ENCODE measurements at places on chromosomes 13 and 19.

- DNase-seq, result no peak
These were observed 47.5 kb upstream of the MBNL2 start for GRCh38 chr13:97174638-97175037.

GRCh38 chr13:40975441-40975840 lies 43.7 kb downstream of the ELF1 start:
- DNase-seq, result no peak

DNA sequence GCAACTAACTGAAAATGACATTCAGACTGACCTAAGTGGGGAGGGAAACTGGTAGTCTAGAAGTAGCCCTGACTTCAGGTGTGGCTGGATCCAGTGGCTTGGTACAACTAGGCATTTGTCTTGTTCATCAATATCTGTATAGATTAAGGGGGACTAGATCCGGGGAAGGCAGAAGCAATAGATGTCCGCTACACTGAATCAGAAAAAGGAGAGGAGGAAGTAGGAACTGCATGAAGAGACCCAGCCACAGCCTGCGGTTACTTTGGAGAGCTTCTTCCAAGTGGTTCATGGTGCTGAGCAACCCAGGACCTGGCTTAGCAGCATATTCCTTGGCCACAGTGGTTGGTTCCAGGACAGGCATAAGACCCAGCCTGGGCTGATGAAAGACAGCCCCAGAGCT lies 9.9 kb upstream of the PRODH2 start:
- DNase-seq, result no peak

DNA sequence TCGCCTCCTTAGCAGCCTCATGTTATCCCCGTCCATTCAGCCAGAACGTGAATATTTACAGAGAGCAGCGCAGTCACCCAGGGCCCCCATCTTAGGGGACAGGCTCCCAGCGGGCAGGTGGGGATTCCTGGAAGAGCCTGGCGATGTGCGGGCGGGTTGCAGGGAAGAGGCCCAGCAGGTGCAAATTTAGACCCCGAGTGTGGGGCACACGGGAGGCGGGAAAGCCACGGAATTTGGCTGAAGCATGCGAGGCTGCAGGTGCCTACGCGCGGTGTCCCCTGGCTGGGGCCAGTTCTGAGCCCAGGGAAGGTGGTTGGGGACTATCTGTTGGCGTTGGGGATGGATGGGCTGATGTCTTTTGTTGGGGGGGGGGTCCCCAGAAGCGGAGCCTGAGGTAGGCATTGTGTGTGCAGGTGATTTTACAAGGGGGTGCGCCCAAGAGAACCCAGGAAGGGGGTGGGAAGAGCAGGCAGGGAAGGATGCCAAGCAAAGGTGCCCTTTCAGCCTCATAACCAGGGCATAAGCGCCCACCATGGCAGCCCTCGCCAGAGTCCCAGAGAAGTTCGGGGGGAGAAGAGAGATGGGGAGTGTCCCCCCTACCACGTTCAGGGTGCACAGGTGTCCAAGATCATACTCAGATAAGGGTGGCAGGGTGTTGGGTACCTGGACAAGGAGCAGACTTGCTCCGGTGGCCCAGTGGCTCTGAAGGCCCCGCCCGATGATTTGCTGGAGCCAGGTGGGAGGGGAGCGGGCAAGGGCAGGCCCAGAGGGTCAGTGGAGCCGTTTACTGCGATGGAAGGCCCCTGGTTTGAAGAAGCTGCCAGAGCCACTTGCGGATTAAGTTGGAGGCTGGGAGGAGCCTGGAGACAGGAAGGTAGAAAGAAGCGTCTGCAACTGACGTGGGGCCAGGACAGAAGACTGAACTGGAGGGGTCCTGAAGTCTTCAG lies 1.2 kb downstream of the TPGS1 start:
- no peak for DNase-seq

DNA sequence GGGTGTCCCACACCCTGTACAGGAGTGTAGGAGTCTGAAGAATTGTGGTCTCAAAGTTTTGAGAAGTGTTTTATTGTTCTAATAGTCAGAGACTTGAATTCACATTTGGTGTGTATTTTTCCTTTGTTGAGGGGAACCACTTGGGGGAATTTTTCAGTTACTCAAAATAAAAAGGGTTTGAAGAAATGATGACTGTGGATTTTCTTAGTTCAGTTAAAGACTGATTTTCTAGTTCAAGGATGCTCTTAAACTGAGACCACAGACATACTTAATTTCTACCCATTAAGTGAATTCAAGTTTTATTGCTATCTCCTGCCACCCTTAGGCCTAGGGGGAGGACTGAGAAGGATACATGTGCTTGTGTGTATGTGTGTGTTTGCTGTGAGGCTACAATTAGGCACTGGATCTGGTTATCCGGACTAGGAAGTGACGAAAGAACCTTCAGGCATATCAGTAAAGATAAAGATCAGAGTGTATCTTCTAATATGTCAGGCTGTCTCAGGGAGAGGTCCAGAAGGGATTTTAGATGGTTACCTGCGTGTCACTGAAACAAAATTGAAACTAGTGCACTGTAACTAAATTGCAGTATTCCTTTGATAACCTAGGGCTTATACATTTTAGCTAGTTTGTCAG lies 234.9 kb upstream of the DACH1 start:
- no peak for DNase-seq

DNA sequence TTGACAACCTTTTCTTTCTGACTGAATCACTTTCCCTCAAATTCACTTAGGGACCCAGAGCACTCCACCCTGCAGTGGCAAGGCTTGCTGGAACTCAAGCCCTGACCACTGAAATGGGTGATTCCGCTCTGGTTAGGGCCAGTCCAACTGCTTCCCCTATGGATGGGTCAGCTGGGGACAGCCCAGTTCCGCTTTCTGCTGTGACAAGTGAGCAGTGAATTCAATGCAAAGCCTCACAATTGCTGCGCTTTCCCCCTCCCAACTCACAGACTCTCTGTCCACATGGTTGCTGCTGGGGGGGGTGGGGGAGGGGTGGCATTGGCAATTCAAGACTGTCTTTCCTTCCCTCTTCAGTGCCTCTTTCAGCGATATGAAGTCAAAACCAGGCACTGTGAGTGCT lies 18.7 kb downstream of the CD70 start:
- DNase-seq, result no peak

DNA sequence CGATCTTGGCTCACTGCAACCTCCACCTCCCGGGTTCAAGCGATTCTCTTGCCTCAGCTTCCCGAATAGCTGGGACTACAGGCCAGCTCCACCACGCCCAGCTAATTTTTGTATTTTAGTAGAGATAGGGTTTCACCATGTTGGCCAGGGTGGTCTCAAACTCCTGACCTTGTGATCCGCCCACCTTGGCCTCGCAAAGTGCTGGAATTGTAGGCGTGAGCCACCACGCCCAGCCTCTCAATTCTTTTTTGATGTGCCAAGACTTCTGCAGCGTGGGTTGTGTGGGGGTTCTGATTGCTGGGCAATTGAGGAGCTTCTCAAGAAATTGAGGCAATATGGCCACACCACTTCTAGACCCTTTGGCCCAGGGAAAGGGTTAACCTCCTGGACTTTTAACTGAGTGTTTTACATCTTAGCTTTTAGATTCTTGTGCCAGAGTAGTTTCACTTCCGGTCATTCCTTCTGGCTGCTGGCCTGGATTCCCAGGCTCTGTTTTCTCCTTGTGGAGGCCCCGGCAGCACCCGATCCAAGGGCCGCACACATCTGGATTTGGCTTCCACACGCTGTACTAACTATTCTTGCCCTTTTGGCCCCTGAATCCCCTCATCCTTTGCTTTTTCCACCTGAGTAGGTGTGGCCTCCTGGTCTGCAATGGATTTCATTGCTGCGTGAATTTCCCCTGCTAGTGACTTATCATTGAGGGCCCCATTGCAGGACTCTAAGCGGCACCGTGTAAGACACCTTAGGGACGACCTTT lies 14.7 kb downstream of the SMARCA4 start:
- no peak for DNase-seq

DNA sequence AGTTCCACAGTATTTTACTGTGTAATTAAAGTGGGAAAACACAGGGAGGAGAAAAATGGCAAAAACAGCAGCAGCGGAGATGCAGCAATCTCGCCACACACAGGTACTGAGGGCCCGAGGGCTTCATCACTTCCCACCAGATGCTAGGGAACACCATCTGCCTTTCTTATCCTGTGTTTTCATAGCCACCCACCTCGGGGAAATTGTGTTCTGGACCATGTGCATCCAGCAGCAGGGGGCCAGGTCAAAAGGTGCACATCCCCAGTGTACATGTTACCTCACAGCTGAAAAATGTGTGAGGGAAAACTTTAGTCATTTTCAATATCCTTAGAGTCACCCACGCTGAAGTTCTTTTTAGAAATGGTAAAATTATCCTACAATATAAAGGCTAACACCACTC lies 30.2 kb downstream of the PDCD5 start:
- no peak for DNase-seq

GRCh38 chr13:23680845-23681669 lies 110.8 kb downstream of the TNFRSF19 start:
- DNase-seq, result no peak

- DNase-seq, result no peak
These were observed 4.8 kb upstream of the CTXN1 start for GRCh38 chr19:7930765-7931164.

GRCh38 chr13:113406321-113407102 lies 42.6 kb upstream of the GRTP1 start:
- DNase-seq, result no peak

DNA sequence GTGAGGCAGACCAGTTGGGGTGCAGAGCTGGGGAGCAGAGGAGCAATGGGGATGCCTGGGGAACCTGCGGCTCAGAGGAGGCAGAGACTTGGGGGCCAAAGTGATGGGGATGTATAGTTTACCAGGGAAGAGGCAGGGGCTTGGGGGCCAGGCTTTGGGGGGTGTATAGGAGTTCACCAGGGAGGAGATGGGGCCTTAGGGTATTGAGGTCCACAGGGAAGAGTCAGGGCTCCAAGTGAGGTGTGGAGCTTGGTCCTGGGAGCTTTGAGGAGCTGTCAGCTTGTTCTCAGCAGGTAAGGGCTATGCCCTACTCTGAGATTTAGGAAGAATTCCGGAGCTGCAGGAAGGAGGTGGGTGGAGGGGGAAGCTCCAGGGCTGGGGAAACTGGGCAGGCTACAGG lies 10.8 kb downstream of the TNFAIP8L1 start:
- DNase-seq, result no peak

DNA sequence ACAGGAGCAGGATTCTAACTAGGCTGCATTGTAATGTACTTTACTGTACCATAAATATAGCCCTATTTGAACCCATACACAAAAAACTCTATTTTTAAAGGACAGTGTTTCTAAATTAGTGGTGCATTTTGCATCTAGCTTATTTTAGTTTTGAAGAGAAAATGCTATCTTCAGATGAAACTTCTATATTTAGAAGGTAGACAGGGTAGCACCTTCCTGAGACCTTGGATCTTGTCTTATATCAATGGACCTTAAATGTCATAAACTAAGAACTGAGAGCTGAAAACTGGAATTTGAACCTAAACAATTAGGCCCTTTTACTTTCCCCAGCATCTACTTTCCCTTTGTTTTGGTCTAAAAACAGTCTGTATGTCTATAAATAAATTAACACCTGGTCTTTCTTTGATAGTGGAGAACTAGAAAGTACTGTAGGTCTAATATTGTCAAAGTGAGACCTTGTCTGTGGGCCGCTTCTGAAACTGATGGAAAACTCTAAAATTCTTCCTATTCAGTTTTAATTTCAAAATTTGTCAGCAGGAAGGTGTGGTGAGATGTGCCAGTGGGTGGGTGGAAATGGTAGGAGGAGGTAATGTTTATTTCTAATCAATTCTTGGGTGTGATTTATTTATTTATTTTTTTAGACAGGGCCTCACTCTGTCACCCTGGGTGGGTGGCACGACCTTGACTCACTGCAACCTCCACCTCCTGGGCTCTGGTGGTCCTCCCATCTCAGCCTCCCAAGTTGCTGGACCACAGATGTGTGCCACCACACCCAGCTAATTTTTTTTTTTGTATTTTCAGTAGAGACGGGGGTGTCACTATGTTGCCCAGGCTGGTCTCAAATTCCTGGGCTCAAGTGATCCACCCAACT lies 10.1 kb downstream of the COG3 start:
- DNase-seq, result no peak

DNA sequence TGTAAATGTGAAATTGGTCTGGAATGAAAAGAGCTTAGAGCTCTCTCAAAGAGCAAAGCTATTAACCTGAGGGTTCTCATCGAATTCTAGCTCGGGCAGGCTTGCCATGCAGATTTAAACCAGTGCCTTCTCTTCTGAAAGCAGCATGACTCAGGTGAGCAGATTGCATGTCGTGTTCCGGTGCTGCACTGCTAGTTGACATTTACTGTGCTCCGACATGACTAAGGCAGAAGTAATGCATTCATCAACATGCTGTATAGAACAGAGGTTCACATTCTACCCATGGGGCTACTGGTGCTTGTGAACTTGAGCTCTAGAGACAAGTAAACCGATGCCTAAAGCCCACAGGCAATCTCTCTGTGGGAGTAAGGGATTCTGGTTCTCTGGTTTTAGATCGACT lies 947.7 kb downstream of the EFNB2 start:
- DNase-seq, result no peak

DNA sequence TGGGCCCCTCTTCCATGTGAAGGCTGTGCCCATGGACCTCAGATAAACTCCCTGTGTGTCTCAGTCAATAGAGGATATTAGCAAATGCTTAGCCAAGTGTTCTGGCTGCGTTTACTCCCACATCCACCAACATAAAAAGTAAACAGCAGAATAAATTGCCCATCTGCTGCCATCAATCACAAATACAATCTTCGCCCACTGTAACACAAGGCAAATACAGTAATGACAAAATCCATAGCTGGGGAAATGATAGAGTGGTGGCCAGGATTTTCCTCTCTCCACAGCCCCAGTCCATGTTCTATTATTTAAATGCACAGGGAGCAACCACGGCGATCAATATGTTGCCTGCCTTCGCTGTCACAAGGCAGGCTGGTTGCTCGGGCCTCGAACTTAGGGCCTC lies 376.5 kb downstream of the UQCRFS1 start:
- DNase-seq, result no peak

- peak; percentile 52 for DNase-seq
These were observed 115.1 kb upstream of the CACNA1A start for GRCh38 chr19:13621413-13621812.

DNA sequence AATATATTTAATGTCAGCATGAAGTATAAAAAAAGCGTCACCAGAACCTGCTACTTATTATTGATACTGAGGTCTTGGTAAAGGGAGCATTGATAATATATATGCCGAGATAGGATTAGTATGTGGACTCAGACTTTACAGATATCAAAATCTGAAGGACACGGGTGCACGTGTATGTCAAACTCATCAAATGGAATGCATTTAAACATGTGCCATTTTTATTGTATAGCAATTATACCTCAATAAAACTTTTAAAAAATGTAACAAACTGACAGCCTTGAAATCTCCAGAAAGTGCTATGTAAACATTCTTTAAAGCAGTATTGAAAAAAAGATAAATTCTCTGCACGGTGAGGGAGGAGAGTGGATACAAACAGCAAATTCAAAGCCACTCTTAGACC lies 157.9 kb downstream of the RNF17 start:
- peak; percentile 18 for DNase-seq
